ENCODE measurements at places on chromosomes 12 and 14.

- no peak for DNase-seq
Observed at GRCh38 chr12:12819752-12820311, 6.7 kb downstream of the DDX47 start.

DNA sequence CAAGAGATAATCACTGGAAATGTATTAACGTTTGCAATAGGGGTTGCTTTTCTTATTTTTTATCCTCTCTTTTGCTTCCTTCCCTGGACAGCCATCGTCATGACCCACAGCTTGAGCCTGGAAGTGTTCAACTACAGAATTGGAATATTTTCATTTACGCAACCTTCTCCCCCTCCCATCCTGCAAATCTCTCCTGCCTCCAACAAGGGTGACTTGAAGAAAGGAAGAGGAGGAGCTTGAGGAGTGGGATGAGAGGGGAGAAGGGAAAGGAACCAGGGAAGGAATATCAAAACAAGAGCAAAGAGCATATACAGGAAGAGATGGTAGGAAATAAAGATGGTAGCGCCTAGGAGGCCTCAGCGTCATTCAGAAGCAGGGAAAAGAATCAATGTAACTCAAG, 1.6 kb upstream of the MANSC4 start:
- DNase-seq = no peak

GRCh38 chr12:32661706-32662105, 17.4 kb upstream of the DNM1L start:
- no peak for DNase-seq

DNA sequence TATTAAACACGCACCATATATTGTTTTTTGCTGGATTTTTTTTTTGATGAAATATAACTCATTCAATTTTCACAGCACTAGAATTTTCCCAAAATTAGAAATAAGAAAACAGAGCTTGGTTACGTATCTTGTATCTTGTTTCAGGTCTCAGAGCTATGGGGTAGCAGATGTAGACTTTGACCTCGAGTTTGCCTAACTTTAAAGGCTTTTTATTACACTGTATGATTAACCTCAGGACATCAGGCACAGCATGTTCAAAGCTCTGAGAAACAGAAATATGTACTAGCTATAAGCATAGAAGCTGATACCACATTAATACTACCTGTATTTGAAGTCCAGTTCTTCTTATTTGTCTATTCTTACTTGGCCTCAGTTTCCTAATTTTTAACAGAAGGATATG, 171.9 kb upstream of the KITLG start:
- no peak for DNase-seq

DNA sequence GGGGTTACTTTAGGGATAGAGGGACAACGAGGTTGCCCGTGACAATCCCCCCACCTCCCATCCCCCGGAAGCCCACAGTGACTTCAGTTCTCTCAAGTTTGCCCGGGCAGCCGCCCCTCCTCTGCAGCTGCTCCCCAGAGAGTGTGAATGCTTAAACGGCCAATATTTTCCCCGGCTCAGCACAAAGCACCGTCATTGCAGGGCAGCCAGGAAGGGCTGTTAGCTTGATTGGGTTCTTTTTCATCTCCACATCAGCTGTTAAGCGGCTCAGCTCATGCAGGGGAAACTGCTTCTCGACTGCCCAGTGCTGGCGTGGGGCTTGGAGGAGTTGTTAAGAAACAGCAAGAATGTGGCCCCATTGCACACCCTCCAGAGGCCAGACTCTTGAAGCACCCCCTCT, 120.5 kb upstream of the NCOR2 start:
- no peak for DNase-seq

DNA sequence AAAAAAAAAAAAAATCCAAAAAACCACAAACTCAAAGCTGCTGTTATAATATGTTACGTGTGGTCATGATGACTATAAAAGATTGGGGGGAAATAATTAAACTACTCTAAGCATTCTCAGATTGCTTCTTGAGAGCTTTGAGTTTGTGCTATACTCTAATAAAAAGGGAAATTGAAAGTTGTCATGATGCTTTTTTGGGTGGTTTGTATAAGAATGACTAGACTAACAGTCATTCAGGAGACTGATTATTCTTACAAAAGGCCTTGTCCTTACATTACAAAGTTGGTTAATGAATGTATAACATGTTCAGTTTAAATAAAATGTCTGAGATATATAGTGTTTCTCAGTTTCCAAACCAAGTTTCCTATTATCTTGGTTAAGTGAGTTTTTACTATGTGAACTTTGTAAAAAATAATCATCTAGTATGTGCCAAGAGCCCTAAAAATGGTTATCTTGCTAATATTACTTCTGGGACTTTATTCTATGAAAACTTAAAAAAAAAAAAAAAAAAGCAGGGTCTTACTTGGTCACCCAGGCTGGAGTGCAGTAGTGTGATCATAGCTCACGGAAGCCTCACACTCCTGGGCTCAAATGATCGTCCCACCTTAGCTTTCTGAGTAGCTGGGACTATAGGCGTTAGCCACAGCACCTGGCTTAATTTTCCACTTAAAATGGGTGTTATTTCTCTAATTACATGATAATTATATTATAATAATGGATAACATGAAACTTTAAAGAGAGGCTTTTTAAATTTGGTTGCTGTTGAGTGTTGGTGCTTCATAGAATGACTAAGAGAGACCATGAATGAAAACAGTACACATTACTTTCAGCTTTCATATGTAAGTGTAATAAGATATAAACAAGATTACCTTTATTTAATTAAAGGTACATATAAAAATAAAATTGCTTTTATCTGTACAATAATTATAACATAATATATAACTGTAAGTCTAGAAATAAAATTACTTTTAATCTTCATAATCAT, 459.6 kb upstream of the RGS6 start:
- no peak for DNase-seq

- no peak for DNase-seq
Observed at GRCh38 chr14:91303091-91303923, 58.8 kb upstream of the GPR68 start.

GRCh38 chr12:122726080-122726558, 4.5 kb downstream of the HCAR1 start:
- peak; percentile 32 for DNase-seq

- peak; percentile 44 for DNase-seq
Observed at GRCh38 chr12:59597385-59597781, 1.6 kb downstream of the SLC16A7 start.
